ENCODE measurements at places on chromosomes 11 and 22.

- no peak for DNase-seq
Measured at GRCh38 chr11:71410363-71410966, 37.7 kb downstream of the DHCR7 start.

- DNase-seq = no peak
Measured at GRCh38 chr11:85627332-85627997, at the start of gene DLG2. DLG2 (minus strand) TSS chr11:85627344.

DNA sequence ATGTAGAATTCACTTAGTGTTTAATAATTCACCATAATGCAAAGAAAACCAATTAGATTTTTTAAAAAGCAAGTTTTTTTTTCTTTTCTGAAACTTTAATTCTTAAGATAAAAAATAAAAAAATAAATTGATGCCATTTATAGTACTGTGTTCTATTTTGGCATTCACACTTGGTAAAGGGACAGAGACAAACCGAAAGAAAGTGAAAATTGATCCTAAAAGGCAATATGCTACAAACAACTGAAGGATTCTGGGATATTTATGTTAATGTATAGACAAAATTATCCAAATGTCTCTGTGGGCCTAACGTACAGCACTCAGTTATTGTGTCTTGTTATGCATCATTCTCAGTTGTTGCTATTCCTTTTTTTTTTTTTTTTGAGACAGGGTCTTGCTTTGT lies 41.9 kb upstream of the DDI1 start:
- no peak for DNase-seq

DNA sequence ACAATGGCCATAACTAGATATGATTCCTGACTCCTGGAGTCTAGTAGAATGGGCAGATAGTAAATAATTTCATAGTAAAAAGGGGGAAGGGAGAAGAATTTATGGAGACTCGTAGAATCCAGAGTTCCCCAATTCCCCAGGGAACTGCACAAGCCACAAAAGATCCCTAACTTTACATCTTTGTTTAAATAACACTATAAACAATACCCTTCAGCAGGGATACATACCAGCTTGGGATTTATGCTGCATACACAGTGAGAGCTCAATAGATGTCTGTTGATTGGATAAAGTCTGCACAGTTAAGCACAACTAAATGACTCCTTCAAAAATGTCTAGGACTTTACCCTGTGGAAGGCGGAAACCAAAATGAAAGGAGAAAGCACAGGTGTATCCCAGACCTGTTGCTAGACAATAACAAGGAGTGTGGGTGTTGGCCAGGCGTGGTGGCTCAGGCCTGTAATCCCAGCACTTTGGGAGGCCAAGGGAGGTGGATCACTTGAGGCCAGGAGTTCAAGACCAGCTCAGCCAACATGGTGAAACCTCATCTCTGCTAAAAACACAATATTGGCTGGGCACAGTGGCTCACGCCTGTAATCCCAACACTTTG lies 6.8 kb downstream of the SLC35F2 start:
- DNase-seq = no peak

DNA sequence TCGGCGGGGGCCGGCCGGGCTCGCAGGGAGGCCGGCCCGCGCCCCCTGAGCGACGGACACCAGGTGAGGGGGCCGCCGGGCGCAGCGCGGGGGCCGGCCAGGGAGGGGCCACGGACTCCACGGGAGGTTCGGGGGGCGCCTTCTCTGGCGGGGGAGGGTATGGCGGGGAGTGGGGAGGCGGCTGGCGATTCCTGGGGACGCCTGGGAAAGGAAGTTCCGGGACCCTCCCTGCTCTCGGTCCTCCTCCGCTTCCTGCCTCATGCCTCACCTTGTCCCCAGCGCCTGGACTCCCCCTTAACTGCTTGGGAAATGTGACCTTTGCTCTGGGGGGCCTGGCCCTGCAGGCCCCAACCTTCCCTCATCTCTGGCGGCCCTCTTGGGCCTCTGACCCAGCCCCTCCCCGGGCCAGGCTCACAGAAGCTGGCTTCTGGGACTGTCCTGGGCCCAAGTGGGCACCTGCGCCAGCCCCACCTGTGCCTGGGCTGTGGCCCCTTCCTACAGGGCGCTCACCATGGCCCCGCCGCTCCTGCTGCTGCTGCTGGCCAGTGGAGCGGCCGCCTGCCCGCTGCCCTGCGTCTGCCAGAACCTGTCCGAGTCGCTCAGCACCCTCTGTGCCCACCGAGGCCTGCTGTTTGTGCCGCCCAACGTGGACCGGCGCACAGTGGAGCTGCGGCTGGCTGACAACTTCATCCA lies 516 bp downstream of the LRFN4 start:
- peak; percentile 63 for DNase-seq

DNA sequence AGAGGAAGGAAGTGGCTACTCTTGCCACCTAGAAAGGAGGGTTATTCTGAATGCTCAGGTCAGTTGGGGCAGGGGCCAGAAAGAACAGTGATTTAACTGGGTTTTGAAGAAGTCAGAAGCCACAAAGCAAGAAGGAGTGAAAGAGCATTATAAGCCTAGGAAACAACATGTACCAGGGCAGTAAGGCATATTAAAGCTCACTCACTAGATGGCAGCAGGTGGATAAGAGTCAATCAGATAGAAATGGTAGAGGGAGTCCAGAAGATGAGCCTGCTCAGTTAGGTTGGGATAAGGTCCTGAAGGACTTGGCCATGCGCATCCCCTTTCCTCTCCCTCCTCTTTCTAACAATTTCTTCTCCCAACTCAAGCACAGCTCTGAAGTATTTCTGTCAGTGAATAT lies 22.0 kb upstream of the PATE1 start:
- DNase-seq = no peak

DNA sequence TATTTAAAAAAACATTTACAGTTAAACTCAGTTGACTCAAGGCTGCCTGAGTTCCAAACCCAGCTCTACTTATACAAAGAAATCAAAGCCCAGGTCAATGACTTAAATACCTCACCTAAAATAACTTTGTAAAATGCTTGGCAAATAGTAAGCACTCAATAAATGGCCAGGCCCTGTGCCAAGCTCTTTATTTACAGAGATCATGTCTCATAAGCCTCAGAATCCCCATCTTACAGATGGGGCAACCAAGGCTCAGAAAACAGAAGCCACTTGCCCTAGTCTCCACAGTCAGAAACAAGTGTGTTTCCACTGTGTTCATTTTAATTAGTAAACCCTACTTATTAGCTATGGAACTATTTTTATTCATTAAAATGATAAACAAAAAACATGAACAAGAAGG lies 30.5 kb upstream of the TTC28 start:
- no peak for DNase-seq

DNA sequence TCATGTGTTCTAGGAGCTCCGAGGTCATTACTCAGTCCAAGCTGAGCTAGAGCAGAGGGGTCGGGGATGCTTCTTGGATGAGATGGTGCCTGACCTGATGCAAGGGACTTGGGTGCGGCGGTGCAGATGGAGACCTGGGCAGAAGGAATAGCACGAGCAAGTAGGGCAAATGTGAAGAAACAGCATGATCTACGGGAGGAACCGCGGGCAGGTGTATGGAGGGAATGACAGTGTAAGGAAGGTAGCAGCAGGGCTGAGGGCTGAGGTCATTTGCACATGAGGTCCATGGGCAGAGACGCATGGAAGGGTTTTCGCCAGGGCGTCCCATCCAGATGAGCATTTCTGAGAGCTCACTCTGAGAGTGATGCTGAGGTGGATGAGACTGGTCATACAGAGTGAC lies 14.9 kb downstream of the SLC37A2 start:
- no peak for DNase-seq

- DNase-seq = no peak
Measured at GRCh38 chr22:36149441-36149840, 11.1 kb downstream of the APOL3 start.

- no peak for DNase-seq
Measured at GRCh38 chr22:42202669-42203068, 67.8 kb downstream of the TCF20 start.

DNA sequence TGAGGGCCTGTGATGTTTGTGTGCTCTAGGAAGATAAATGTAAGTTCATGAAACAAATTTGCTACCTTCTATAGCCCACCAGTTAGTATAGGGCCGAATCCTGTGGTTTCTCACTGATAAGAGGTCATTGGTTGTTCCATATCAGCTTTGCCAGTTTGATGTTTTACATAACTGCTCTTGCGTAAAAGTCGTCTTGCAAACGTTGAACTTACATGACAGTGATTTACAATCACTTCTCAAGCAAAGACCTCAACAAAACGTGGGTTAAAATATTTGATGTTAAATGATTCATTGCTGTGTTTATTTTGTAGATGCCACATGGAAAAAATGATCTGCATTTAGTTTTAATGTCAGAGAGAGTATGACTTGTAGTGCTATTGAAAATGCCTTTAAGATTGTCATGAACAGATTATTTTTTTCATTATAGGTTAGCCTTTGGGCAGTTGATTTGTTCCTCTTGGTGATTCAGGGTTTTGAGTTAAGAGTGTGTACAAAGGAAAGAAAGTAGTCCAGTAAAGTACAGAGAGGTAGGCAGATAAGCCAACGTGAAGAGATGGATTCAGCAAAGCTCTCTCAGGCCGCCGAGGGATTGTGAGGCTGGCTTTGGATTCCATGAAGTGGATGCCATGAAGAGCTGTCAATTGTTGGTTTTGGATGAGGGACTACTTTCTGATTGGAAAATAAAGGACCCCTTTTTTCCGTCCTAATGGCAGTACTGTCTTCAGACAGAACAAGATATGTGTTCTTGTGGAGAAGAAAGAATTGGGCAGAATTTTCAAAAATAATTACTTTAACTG lies 2.6 kb downstream of the EWSR1 start:
- DNase-seq = no peak

DNA sequence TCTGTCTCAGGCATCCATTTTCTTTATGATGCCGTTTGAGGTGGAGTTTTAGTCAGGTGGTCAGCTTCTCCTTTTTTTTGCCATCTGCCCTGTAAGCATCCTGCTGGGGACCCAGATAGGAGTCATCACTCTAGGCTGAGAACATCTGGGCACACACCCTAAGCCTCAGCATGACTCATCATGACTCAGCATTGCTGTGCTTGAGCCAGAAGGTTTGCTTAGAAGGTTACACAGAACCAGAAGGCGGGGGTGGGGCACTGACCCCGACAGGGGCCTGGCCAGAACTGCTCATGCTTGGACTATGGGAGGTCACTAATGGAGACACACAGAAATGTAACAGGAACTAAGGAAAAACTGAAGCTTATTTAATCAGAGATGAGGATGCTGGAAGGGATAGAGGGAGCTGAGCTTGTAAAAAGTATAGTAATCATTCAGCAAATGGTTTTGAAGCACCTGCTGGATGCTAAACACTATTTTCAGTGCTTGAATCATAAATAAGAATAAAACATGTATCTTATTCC lies 10.9 kb upstream of the HBE1 start:
- peak; percentile 20 for DNase-seq

DNA sequence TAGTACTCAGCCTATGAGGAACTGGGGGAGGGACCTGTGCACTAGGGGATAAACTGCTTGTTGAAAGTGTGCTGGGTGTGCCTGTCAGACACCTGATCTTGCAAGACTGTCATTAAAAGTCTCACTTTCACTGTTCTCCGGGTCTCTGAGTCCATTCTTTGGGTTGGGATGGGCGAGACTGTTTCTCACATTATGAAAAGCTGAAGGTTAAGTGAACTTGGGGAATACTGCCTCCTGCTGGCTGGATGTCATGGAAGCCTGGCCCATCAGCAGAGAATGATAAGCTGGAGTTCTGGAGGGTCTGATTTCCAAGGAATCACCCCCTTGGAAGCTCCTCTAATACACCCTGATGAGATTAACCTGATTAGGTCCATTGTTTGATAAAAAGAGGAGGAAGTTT lies 9.0 kb upstream of the VPREB1 start:
- DNase-seq = peak; percentile 59

DNA sequence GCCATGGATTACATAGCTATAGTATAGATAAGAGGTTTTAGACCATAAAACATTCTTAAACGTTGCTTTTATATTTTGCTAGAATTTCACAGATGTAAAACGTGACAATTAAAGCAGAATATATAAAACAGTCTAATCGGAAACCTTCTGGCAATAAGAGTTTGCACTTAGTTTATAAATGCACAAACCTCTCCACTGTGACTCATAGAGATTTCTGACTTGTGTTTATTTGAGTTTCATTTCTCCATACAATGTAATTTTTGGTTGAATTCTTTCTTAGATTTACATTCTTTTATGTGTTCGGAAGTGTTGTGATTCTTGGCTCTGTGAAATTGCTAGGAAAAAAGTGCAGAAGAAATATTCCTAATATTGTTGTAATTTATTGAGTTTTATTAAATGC lies 288.7 kb upstream of the CTSC start:
- no peak for DNase-seq

DNA sequence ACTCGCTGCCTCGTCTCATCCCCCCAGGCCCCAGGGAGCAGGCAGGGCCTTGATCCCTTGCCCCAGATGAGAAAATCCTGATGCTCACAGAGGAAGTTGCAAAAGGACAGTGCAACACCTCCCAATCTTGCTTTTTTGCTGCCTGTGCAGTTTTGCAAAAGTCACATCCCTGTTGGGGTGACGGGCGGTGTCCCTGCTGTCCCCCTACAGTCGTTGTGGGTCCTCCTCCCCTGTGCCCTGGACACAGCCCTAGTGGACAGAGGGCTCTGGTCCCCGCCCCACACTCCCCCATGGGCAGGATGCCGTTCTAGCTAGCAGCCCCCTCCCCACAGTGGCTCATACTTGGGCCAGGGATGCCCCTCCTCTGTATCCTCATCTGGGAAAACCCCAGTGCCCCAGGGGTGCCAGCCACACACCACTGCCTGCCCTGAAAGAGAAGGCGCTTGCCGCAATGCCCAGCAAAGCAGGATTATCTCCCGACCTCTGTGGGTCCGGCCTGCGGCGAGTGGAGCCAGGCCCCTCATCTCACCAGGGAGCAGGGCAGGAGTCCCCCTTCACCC lies 18.4 kb upstream of the CTSD start:
- DNase-seq = no peak

DNA sequence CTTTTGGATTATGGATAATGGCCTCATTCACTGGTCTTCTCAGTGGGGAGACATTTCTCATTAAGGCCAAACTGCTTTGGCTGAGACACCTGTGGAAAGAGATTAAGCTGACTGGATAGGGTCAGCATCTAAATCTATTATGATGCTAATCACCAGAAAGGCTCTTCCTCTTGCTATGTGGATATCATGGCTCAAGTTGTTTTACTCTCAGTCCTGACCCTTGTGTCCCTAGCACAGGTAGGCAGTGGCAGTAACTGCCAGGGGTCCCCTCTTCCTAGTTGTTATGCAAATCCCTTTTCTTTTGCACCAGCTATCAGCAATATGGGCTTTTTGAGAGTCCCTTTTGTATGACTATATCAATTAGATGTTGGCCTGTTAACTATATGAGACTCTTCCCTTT lies 335.7 kb upstream of the PLET1 start:
- DNase-seq = no peak

DNA sequence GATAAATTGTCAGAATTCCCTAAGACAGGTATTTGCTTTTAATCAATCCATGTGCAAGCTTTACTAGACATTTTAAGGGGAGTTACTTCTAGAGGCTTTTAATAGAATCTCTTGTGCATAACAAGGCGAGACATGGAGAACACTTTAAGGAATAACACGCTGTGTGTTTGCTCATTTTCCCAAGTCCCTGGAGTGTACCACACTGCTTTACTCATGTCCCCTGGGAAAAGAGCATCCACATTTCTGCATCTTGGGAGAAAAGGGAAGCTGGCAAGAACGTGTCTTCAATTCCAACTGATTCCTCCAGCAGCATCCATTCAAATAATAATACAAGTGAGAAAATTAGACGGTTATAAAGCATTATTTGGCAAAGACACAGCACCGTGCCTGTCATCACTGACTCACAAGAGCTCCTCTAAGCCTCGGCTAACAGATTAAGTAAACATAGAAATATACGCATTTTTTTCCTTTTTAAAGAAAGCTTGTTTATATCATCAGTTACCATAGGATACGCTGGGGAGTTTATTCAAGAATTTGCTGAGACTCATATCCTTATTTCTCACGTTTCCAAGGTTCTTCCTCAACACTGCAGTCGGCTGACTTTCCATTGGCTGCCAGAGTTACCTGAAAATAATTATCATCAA lies 121.5 kb downstream of the CD44 start:
- DNase-seq = no peak
